Thoracic aorta (tissue), 2 donors: ENCODE measurements at places on chromosomes 2 and 18. TPM values are rescaled to one million over a fixed set of nuclear protein-coding genes. Genes with fewer than 3 reads are reported as not detected.

DNA sequence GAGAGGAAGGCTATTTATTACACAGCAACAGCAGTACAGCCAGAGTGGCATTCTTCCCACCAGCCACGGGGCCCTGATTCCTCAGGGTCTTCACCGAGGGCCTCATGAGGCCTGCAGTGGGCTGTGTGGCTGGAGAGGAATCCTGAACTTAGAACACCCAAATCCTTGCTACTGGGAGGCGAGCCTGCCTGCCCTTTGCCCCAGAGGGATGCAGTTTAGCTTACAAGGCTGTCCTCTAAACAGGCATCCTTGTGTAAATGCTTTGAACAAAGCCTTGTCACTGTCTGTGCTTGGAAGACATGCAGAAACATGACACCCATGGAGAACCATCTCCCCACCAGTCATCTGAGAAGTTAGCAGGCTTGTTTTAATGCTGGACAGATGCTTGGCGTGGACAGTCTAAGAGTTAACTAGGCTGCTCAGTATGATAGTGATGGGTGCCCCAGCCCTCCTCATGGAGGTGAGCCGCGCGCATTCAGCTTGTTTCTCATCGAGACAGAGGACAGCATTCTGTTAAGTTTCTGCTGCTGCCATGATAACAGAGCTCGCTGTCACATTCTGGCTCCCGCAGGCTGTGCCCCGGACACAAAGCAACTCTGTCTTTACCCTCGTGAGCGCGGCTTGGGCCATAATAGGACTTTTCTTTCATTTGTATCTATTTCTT lies 42.9 kb downstream of the ADI1 start:
- no peak overlapping the region for H3K4me3 ChIP-seq
- peaks cover 20% of the 10 kb centered on the region for H3K36me3 ChIP-seq
- no peak overlapping the region for H3K27ac ChIP-seq
- no peaks in the 10 kb centered on the region for H3K27me3 ChIP-seq
- no peak for DNase-seq

GRCh38 chr2:43634604-43635306 lies 2.3 kb upstream of the PLEKHH2 start:
- DNase-seq: no peak
- H3K27ac ChIP-seq: no peak overlapping the region
- no peak overlapping the region for H3K4me3 ChIP-seq
- H3K27me3 ChIP-seq: no peaks in the 10 kb centered on the region
- no peaks in the 10 kb centered on the region for H3K36me3 ChIP-seq

The GNAL gene
- total RNA-seq: 4.2 TPM

The ITGAV gene
- 160 TPM for total RNA-seq

DNA sequence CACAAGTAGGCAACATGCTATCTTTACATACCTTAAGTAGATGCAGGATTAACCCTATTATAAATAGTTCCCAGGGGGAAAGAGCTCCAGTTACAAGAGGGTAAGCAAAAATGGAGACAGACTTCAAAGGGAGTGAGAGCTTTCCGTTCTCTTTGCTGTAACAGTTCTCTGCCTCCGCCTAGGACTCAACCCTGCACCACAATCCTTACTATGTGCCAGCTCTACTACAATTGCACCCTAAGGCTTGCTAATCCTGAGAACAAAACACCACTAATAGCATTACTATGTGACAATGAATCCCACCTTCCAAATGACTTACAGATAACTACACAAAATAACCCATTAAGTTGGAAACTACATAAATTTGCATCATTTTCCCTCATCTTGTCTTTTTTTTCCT lies 7.7 kb downstream of the ZBTB14 start:
- no peaks in the 10 kb centered on the region for H3K4me1 ChIP-seq
- peaks cover 9% of the 10 kb centered on the region for H3K36me3 ChIP-seq
- H3K27ac ChIP-seq: no peak overlapping the region

GRCh38 chr18:9751371-9752031 lies 43.4 kb downstream of the RAB31 start:
- no peak for DNase-seq
- no peaks in the 10 kb centered on the region for H3K4me1 ChIP-seq
- H3K36me3 ChIP-seq: no peaks in the 10 kb centered on the region
- no peaks in the 10 kb centered on the region for H3K27me3 ChIP-seq

DNA sequence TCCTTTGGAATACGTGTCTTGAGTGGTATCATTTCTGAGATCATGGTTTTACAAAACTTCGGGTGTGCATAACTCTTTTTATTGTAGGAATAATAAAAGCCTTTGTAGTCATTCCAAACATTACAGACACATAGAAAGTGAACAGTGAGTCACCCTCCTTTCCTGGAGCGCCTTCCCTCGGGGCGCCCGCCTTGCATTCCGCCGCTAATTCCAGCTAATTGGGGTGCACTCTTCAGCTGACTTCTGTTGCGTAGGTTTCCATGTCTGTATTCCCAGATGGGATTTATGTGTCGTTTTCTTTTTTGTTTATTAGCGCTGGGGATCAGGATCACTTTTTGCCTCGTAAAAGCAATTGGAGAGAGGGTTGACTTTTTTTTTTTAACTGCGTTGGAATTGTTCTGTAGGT lies 18.7 kb downstream of the SH3BP4 start:
- no peak overlapping the region for H3K27ac ChIP-seq
- no peak for DNase-seq
- H3K4me3 ChIP-seq: no peak overlapping the region
- peaks cover 11% of the 10 kb centered on the region for H3K4me1 ChIP-seq
- H3K36me3 ChIP-seq: no peaks in the 10 kb centered on the region

GRCh38 chr2:72533765-72534164 lies 292.1 kb downstream of the EXOC6B start:
- no peak for DNase-seq
- H3K4me1 ChIP-seq: no peaks in the 10 kb centered on the region
- no peaks in the 10 kb centered on the region for H3K27me3 ChIP-seq
- no peaks in the 10 kb centered on the region for H3K36me3 ChIP-seq
- no peak overlapping the region for H3K27ac ChIP-seq
- no peak overlapping the region for H3K4me3 ChIP-seq

DNA sequence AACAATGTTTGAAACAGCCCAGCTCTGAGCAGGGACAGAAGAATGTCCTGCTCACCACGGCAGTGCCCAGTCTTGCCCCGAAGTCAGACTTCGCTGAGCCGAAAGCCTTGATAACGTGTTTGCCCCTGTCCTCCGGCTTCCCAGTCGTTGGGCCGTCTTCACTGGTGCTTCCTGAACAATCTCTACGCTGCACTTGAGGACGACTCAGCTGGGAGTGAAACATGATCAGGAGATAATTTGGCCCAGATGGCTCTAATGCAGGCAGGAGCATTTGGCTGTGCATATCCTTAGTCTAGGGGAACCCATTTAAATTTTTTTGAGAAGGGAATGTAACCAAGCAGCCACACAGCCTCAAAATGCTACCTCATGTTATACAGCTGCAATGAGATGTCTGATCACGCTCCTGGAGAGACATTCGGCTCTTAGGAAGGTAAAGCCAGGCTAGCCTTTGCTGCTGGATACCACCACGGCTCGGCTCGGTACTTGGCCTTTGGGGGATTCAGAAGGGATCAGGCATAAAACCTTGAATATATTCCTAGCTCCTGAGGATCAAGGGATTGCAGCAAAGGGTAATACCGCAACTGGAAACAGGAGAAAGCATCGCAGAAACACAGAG lies 43.6 kb downstream of the FECH start:
- no peaks in the 10 kb centered on the region for H3K27me3 ChIP-seq
- no peak for DNase-seq
- H3K4me1 ChIP-seq: no peaks in the 10 kb centered on the region
- H3K4me3 ChIP-seq: no peak overlapping the region
- no peaks in the 10 kb centered on the region for H3K36me3 ChIP-seq
